Amniotic epithelial cell (primary cell): ENCODE measurements at places on chromosomes 1 and 21.

DNA sequence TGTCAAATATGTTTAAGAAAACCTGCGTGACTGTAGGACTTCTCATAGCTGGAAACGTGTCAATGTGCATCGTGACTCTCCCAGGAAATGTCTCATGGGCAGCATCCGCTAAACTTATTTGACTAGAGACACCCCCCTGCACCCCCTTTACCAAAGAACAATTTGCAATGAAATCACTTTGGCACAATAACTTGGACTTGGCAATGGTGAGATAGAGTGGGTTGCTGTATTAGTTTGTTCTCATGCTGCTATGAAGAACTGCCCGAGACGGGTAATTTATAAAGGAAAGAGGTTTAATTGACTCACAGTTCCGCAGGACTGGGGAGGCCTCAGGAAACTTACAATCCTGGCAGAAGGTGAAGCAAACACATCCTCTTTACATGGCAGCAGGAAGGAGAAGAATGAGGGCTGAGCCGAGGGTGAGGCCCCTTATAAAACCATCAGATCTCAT lies 13.8 kb downstream of the CLDN14 start:
- no peak for DNase-seq

GRCh38 chr21:45912611-45913417 lies 68.8 kb upstream of the COL6A1 start:
- DNase-seq, result no peak

GRCh38 chr1:51768971-51769588 lies 109.4 kb downstream of the NRDC start:
- DNase-seq, result peak; percentile 70

DNA sequence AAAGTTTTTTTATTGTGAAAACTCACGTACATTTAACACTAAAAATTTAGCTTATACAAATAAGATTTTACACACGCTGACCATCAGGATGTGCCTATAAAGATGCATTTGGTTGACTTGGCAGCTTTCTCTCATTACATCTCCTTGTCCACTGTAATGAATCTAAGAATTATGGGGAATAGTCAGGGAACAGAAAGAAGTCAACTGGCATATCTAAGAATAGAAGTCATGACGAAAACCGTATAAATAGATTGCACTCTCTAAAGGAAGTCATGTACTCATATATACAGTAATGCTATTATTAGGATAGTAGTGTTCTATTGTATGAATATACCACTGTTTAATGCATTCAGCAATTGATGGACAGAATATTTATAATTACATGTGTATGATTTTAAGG lies 575.8 kb upstream of the B3GALT2 start:
- no peak for DNase-seq
